ENCODE measurements at places on chromosomes 6 and 20.

- DNase-seq: no peak
These were observed 26.5 kb downstream of the CYB5R4 start for GRCh38 chr6:83885984-83886383.

DNA sequence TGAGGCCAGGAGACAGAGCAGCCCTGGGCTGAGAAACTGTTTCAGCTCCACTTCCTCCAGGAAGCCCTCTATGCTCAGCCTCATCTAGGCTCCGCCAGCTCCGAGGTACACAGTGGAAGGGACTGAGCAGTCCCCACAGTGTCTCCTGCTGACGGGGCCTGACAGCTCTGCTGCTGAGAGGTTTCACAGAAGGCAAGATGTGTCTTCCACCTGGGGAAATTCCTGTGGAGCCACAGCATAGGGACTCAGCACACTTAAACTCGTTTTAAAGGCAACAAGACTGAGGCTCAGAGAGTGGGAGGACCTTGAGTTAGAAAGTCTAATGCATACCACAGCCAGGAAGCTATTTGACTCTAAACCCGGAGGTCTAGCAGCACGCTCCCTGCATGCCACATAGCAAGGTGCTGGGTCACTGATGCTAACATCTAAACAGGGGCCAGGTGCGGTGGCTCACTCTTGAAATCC is 6.8 kb downstream of the ADA start:
- no peak for DNase-seq

GRCh38 chr6:107648983-107649382 is 159.1 kb downstream of the SOBP start:
- DNase-seq: no peak

DNA sequence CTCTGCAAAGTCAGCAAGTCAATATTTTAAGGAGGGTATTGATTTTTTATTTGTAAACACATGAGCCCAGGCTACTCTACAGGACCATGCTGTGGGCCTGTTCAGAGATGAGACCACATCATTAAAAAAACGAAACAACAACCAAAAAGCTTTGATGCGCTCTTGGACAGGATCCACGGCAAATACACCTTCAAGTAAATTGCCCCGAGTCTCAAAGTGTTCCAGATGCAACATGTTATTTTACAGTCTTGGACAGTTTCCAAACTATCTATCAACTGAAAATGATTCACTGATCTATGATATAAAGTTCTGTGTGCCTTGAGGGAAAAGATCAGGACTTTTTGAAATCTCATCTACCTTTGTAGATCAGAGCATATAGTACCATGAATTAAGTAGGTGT is 25.8 kb upstream of the CARMIL1 start:
- DNase-seq: no peak

- no peak for DNase-seq
These were observed 546 bp upstream of the KLHL32 start for GRCh38 chr6:96923871-96924493.

DNA sequence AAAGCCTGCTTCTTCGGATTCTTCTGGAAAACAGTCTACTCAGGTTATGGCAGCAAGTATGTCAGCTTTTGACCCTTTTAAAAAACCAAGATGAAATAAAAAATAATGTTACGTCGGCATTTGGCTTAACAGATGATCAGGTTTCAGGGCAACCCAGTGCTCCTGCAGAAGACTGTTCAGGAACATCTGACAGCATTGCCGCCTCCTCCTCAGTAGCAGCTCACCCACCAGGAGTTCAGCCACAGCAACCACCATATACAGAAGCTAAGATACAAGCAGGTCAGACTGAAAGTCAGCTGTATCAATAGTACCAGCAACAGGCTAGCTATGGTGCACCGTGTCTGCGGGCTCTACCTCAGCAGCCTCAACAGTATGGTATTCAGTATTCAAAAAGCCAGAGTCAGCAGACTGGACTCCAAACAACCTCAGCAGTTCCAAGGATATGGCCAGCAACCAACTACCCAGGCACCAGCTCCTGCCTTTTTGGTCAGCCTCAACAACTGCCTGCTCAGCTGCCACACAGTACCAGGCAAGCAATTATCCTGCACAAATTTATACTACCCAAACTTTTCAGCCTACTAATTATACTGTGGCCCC is 51.9 kb downstream of the BTBD9 start:
- no peak for DNase-seq

DNA sequence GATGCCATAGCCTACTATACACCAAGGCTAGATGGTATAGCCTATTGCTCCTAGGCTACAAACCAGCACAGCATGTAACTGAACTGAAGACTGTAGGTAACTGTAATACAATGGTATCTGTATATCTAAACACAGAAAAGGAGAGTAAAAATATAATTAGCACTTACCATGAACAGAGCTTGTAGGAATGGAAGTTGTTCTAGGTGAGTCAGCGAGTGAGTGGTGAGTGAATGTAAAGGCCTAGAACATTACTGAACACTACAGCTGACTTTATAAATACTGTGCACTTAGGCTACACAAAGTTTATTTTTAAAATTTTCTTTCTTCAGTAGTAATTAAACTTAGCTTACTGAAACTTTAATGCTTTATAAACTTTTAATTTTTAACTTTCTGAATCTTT is 129.5 kb downstream of the BTBD9 start:
- DNase-seq: no peak

DNA sequence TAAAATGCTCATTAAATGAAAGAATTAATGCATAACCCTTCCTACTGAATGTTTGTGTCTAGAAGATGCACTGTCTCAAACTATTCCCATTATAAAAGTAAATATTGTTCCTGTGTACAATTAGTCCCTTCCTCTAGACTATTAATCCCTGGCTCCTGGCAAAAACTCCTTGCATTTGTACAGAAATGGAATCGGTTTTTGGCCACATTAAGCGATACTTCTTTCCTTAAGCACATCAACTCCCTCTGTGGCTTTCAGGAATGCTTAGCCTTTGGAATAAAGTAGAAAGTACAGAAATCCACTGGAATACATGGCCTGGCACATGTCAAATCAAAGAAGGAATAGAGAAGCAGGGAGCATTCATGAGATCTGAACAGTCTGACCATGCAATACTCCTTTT is 179.8 kb downstream of the GMPR start:
- DNase-seq: no peak

- no peak for DNase-seq
These were observed 151.9 kb upstream of the COL21A1 start for GRCh38 chr6:56399250-56399671.

DNA sequence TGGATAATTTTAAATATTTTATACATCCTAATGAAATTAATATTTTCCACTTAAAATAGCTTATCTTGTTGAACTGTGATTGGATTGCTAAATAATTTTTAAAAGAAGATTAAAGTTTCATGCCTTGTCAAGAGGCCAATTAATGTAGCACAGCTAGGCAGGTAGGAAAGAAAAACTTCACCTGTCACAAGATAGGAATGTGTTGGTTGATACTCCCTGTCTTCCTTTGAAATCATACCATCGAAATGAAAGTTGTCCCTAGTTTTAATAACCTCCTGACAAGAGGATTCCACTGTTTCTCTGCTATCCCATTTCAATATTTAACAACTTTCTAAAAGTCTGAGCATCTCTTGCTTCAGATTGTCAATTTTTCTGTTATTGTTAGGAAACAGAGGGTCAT is 80.8 kb downstream of the BMP6 start:
- no peak for DNase-seq

DNA sequence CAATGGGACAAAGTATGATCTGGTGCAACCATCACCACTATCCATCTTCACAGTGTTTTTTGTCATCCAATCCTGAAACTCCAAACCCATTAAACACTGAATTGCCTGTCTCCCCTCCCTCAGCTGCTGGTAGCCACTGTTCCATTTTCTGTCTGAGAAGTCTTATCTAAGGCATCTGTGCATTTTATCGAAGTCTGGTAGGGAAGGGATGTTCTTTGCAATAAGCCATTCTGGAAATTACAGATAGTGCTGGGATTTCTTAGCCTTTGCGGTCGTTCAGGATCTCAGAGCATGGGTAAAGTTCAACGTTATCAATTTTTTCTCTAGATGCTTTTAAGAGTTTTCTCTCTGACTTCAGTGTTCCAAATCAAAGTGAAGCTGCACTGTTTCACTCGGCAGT is 24.1 kb downstream of the KIF25 start:
- no peak for DNase-seq

DNA sequence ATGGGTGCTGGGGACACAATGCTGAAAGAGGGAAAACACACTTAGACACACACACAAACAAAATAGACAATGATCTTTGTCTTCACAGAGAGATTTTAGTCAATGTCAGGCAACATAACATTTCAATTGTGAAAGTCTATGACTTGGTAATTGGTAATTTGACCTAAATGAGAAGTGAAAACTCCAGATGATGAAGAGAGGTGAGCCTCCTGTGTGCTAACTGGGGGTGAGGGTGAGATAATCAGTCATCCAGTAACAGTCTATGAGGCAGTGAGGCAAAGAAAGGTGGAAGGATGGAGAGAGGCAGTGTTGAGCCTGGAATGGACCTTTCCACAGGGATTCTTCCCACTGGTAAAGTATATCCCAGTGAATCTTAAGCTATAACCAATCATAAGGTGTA is 744.2 kb downstream of the MAFB start:
- DNase-seq: no peak

DNA sequence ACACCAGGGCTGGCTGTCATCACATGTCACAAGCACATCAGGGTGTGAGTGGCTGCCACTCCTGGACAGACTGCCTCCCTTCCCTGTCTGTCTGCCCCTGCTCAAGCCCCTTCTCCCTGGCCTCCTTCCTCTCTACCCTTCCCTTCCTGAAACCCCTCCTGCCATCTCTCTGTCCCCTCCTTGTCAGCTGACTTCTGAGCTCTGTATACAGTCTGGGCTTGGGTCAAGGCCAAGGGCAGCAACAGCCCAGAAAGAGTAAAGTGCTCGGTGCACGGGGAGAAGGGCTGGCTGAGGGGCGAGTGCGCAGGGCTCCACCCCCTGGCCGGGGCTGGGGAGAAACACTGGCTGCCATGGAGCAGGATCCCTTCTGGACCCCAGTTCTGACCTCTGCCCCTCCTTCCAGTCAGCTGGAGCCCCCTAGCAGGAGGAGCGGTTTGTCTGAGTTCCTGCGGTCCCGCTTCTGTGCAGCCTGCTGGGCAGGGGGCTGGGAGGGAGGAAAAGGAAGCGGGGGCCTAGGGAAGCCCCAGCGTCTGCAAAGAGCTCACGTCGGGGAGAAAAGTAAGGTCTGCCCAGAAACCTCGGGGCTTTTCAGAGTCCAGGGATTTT is 2.0 kb downstream of the LKAAEAR1 start:
- DNase-seq: no peak

DNA sequence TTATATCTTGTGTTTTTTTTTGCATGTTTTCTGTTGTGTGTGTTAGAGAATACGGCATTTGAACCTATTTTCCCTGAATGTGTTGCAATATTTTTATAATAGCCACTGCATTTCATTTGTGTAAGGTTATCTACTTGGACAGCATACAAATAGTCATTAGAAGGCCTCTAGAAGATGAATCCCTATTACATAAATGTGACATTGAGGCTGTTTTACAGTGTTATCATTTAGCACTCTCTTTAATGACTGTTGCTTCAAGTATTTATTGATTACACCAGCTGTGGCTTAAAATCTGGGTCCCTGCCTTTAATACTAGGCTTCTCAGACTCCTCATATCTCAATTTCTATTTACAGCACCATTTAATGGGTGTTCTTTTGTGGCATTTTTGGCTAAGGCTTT is 465.8 kb downstream of the FRK start:
- DNase-seq: no peak

DNA sequence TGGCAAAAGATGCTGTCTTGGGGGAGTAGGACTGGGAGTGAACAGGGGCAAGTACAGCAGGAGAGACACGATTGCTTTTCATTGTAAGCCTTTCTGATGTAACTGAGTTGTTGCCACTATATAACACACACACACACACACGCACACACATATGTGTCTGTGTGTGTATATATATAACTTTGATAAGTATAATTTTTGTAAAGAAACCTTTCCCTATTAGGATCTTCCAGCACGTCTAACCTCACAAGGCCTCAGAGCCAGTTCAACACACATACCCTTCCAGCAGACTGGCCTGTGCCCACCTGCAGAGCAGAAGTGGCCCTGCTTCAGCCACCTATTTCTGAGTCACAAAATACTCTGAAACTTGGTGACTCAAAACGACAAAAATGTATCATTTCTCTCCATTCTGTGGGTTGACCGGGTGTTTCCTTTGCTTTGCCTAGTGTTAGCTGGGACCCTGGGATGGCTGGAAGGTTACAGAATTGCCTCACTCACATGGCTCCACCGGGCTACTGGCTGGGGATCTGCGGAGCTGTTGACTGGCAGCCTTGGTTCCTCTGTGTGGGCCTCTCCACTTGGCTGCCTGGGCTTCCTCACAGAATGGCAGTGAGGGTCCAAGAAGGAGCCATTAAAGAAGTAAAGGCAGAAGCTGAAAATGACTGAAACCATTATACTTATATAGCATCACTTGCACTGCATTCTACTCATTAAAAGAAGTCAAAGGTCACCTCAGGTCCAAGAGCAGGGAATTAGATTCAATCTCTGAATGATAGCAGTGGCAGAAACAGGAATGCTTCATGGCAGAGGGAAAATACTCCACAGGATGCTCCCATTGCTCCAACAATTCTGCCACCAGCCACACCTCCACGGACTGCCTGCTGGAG is 126.4 kb downstream of the BANF2 start:
- no peak for DNase-seq

DNA sequence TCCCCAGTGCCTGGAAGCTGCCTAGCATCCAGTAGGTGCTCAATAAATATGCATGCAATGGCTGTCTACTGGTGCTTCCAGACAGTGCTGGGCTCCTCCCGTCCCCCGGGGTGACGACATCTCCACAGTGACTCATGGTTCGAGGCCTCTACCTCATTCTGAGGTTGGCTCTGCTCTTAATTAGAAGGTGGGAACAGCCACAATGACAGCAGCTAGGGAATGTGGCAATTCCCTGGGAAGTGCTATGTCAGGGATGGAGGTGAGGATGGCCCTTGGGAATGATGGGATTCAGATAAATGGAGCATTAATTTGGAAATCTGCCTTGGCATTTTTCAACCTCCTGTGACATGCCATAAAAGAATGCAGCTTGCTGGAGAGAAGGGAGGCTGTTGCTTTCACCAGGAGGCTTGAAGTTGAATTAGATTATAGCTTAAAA is 43.5 kb upstream of the NFATC2 start:
- no peak for DNase-seq

- no peak for DNase-seq
These were observed 12.8 kb downstream of the PTPRK start for GRCh38 chr6:128507337-128508310.

- DNase-seq: no peak
These were observed 159.4 kb downstream of the IMPG1 start for GRCh38 chr6:75913040-75913439.

- DNase-seq: no peak
These were observed 85.1 kb downstream of the EYA2 start for GRCh38 chr20:46979603-46980241.

GRCh38 chr6:112983713-112984261 is 636.7 kb downstream of the RFPL4B start:
- DNase-seq: no peak

DNA sequence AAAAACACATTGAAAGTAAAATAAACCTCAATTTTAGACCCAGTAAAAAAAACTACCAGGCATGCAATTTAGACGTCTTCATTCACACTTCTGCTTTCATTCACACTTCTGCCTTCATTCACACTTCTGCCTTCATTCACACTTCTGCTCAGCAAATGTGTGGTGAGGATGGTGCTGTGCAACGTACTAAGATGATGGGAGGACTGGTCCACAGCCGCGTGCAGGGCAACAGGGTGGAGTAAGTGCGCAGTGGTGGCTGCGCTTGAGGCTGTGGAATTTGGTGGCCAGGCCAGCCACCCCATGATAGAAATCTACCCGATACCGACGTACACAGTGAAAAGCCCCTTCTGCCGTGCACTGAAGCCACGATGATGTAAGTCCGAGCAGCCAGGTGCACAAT is 114.3 kb upstream of the CD93 start:
- no peak for DNase-seq

GRCh38 chr6:115592025-115592424 is 468.7 kb downstream of the FRK start:
- DNase-seq: no peak
